ENCODE measurements at places on chromosomes 3 and 15. TPM values are rescaled to one million over a fixed set of nuclear protein-coding genes. Genes with fewer than 3 reads are reported as not detected.

Gene DNAH12
- total RNA-seq: 0.52 TPM

Gene DPPA2
- total RNA-seq: not detected

Gene B3GALNT1
- total RNA-seq: 18.8 TPM

Gene MST1R
- total RNA-seq: 2.6 TPM

Gene HESX1
- total RNA-seq: not detected

Gene MEIS2
- 4.2 TPM for total RNA-seq

Gene PLCL2
- 83.5 TPM for total RNA-seq

Gene CFAP91
- total RNA-seq: under 0.01 TPM

Gene LIPH
- under 0.01 TPM for total RNA-seq

Gene CRBN
- 76.2 TPM for total RNA-seq

Gene HIGD2B
- not detected for total RNA-seq

Gene GPR149
- total RNA-seq: not detected

Gene KLHL40
- 179 TPM for total RNA-seq

Gene LCTL
- not detected for total RNA-seq

Gene UBE3A
- 218 TPM for total RNA-seq

Gene BNC1
- 1.6 TPM for total RNA-seq

Gene ADAMTS17
- total RNA-seq: 5.7 TPM

Gene RHOV
- 1.0 TPM for total RNA-seq

Gene C3orf49
- not detected for total RNA-seq

Gene ROPN1
- total RNA-seq: not detected

Gene SLC6A6
- total RNA-seq: 5.7 TPM

Gene IL5RA
- total RNA-seq: not detected

Gene IL17RB
- total RNA-seq: 1.6 TPM
